ENCODE measurements at places on chromosomes 3 and 15.

DNA sequence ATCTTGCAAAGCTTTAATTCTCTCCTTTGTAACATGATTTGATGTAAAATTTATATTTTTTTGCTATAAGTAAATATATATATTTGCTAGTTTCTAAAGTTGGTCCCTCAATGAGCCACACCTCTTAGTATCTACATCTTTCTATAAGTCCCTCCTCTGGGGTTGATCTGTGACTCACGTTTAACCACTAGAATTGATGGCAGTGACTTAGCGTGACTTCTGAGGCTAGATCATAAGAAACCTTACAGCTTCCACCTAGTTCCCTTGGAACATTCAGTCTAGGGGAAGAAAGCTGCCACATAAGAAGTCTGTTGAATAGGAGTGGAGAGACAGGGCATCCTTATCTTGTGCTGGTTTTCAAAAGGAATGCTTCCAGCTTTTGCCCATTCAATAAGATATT lies 56.6 kb upstream of the TNIK start:
- no peak for DNase-seq

DNA sequence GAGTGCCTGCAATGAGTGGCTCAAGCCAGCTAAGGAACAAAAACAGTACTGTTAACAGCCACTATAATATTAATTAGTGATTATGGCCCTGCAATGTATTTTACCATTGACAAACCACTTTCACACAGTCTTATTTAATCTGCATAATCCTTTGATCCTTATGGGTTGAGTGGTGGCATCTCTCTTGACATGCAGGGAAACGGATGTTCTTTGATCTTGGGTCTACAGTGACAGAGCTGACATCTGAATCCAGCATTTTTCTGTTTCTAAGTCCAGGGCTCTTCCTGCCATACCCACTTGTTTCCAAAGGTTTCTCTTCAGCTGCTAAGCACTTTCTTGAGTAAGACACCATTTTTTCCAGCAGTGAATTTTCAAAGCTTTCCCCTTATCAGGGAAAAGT lies 277.7 kb upstream of the ROPN1 start:
- DNase-seq, result no peak

DNA sequence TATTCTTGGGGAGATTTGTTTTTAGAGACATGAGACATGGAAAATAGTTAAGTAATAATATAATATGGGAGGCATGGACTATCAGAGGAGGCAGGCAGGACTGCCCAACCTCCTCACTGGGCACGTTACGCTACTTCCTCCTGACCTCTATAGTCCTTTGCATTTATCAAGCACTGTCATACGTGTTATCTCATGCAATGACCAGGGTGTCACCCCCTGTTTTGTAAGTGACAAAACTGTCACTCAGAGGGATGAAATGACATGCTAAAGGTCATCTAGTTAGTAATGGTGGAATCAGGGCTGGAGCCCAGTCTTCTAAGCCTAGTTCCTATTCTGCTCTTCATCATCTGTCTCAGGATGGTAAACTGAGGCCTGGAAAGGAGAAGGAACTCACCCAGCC lies 66.7 kb downstream of the ST6GAL1 start:
- no peak for DNase-seq

GRCh38 chr3:177733936-177734335 lies 536.7 kb upstream of the TBL1XR1 start:
- DNase-seq, result no peak

- DNase-seq, result peak; percentile 6
These were observed 60.5 kb downstream of the SPTSSB start for GRCh38 chr3:161310649-161311423.

- DNase-seq, result no peak
These were observed 1.9 kb downstream of the FNDC3B start for GRCh38 chr3:172040981-172041963.

GRCh38 chr15:26698555-26698954 lies 74.3 kb downstream of the GABRB3 start:
- DNase-seq, result no peak

DNA sequence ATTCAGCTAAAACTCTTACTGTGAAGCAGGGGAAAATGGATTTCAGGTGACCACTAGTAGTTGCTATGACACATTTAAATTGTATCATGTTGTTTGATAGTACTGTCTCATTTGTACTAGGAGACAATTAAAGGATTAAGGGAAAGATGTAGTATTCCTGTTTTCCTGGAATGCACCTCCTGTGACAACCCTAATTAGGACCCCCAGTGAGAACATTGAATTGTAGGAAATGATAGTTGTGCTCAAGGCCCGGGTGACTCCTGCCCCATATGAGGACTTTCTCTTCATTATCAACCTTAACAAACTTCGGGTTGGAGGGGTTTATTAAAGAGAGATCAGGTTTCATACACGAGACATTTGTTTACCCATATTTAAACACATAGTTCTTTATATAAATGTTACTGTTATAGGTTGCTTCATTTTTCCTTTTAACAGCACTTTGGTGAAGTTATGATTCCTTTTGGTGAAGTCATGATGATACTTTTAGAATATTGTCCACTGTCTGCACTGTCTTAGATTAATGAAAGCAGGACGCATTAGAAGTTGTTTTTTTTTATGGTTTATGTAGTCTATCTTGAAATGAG lies 392.6 kb upstream of the NAALADL2 start:
- no peak for DNase-seq

DNA sequence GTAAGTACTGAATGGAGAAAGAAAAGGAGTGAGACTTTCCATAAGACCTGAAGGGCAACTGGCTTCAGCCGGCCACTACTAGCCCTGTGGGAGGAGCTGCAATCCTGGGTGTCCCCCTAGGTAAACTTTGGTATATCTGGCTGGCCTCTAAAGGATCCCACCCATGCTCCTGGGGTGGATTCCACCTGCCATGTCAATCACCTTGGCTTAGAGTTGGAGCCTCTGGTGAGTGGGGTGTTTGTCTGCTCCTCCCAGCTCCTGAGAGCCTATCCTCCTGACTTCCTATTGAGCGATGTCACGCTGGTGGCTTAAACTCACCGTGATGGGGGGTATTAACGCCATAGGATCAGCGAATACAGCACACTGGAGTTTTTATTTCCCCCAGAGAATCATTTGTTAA lies 2.6 kb downstream of the SPTBN5 start:
- DNase-seq, result no peak

DNA sequence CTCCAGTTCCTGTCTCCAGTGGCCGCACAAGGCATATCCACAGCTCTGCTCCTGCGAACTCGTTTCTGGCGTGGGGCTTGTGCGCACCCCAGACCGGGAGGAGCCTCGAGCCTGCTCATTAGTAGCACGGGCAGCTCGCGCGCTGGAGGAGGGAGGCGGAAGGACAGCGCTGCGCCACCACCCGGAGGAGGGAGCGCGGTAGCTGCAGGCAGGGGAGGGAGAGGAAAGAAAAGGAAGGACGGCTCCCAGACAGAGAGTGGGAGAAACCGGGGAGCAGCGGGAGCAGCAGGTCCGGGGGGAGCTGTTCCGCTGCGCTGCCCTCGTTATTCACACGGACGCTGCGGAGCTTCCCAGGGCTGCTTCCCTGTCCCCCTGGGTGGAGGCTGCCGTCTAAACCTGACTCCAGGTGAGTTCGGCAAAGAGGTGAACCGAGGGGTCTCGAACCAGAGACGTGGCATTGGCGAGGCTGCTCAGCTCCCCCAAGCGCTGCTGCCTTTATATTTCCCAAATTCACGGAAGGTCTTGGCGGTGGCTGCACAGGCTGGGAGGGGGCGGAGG lies 121.3 kb upstream of the ZNF717 start:
- DNase-seq, result no peak

DNA sequence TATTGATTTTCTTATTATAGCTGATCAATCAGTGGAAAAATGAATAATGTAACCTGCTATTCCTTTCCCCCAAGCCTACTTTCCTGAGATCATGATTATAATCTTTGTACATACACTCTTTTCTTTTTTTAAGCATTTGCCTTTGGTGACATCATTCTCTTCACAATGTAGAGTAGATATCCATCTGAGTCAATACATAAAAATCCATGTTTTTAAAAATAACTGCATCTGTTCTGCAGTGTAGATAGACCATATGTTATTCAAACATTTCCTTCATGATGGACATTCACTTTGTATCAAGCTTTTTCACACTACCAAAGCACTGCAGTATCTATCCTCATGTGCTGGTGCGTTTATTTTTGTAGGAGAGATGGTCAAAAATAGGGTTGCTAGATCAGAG lies 211.1 kb downstream of the PTPRG start:
- no peak for DNase-seq

DNA sequence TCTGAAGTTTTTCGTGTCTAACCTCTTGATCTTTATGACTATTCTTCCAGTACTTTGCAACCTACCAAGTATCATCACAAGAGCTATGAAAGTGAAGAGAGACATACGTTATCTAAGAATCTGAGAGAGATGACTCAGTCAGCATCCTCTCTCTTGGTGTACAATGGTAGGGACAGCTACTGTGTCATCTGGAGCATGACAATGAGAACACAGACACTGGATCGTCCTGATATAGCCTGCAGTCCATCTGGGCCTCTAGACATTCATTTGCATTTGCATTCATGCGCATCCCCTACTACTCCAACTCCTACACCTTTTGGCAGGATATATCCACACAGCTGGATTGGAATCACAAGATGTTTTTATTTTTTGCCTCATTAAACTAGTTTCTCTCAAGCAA lies 115.2 kb downstream of the PEX5L start:
- DNase-seq, result no peak

DNA sequence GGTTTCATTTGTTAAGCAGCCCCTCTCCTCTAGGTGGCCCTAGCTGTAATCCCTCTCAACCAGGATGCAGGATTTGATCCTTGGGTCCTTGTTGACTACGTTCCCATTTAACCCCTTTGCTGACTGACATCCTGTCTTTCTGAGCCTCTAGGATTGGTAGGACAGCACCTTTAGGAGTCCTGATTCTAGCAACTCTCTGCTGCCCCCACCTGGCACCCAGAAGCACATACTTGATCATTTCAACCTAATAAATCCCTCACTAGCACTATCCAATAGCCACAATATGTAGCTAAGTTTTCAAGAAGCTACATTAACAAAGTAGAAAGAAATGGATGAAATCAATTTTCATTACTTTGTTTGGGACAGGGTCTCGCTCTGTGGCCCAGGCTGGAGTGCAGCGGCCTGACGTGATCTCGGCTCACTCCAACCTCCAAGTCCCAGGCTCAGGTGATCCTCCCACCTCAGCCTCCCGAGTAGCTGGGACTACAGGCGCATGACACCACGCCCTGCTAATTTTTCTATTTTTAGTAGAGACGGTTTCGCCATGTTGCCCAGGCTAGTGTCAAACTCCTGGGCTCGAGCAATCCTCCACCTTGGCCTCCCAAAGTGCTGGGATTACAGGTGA lies 28.3 kb downstream of the RSL24D1 start:
- DNase-seq, result peak; percentile 2

DNA sequence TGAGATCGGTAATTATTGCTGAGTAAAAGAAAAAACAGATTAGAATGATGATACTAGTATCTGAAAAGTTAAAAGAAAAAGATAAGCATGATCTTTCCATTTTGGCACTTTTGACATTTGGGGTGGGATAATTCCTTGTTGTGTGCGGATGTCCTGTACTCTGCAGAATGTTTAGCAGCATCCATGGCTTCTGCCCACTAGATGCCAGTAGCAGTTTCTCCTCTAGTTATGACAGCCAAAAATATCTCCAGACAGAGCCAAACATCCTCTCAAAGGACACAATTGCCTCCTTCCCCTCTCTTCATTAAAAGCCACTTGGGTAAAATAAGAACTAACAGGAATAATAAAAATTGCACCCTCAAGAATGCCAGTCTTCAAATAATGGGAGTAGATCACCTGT lies 468.8 kb upstream of the GRM7 start:
- DNase-seq, result no peak

DNA sequence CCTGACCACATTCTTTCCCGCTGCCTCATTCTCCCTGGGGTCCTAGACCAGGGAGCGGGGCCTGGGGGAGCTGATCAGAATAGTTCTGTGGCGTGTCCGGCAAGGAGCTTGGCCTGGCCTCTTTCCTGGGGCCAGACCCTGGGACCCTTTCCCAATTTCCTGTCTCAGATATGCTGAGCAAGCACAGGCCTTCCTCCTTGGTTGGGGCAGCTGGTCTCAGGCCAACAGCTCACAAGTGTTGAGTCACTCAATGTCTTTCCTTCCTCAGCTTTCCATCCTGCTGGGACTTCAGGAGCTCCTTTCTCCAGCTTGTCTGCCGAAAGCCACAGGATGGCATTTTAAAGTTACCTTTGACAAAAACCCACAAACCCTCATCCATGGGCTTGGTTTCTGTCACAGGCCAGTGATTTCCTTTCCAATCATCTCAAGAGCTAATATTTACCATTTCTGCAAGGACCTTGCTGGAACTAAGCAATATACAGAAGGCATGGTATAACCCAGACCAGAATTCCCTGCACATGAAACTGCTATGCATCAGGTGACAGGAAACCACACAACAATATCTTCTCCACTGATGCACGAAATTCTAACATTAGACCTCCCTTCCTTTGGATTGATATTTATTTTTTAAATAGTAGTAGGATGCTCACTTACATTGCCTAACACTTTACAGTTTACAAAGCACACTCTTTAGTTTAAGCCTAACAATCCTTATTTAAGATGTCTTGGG lies 19.5 kb upstream of the TIMP4 start:
- no peak for DNase-seq

DNA sequence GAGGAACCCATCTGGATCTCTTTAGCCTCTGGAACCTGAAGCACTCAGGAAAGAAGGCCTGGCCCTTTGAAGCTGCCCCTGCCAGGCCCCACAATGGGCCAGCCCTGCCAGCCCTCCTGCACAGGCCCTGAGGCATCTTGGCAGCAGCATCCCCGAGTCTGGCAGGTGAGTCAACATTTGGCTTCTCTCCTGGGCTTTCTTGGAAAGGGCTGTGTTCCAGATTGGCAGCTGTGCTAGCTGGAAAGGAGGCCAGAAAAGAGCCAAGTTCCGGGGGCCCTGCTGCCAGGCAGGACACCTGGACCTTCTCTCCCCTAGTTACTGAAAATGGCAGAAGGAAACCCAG lies 187.2 kb downstream of the SHQ1 start:
- DNase-seq, result no peak

DNA sequence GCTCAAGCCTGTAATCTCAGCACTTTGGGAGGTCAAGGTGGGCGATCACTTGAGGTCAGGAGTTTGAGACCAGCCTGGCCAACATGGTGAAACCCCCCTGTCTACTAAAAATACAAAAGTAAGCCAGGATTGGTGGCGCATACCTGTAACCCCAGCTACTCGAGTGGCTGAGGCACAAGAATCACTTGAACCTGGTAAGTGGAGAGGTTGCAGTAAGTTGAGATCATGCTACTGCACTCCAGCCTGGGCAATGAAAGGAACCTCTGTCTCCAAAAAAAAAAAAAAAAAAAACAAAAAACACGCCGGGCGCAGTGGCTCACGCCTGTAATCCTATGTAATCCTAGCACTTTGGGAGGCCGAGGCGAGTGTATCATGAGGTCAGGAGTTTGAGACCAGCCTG lies 18.9 kb upstream of the AP4E1 start:
- DNase-seq, result no peak

- no peak for DNase-seq
These were observed 915.2 kb downstream of the NSUN3 start for GRCh38 chr3:94978084-94978483.

- DNase-seq, result no peak
These were observed 43.3 kb upstream of the VIPR1 start for GRCh38 chr3:42459151-42459550.
